Retinal pigment epithelial cell (primary cell): ENCODE measurements at places on chromosomes 16 and 17.

GRCh38 chr16:1792836-1793577 lies 498 bp downstream of the IGFALS start:
- DNase-seq: no peak

DNA sequence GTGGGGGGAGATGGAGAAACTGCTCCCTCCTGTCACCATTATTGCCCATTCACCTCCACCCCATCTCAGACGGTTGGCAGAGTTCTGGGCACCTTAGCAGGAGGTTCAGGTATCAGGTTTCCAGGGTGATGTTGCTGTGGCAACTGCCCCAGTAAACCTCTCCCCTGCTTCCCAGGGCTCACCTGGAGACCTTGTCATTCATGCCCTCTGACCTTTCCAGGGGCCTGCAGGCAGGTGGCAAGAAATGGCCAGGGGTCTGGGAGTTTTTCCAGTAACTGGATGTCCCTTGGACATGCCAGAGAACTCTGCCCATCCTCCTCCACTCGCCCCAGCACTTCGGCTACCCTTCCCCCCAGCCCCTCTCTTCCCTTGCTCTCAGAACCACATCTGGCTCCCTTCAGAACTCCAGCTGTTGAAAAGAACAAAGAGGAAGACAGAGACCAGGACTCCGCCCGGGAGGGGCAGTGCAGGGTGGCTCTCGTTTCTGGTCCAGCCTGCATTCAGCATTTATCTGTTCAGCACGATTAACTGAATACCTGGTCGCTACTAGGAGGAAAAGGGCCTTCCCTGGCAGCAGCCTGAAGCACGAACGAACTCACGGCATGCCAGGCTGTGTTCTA lies 8.5 kb downstream of the MLLT6 start:
- no peak for DNase-seq

DNA sequence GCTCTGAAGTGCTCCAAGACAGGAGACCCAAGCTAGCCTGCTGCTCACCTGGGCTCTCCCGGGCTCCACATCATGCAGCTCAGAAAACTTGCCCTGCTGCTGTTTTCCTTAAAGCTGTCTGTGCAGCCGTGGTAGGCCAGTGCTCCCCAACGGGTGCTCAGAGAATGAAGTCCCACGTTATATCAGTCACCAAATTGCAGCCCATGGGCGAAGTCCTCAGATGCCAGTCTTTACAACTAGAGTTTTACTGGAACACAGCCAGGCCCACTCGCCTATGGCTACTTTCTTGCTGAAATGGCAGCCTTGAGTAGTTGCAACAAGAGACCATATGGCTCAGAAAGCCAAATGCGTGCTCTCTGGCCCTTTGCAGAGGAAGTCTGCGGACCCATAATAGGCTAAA lies 6.3 kb downstream of the CREBBP start:
- no peak for DNase-seq

DNA sequence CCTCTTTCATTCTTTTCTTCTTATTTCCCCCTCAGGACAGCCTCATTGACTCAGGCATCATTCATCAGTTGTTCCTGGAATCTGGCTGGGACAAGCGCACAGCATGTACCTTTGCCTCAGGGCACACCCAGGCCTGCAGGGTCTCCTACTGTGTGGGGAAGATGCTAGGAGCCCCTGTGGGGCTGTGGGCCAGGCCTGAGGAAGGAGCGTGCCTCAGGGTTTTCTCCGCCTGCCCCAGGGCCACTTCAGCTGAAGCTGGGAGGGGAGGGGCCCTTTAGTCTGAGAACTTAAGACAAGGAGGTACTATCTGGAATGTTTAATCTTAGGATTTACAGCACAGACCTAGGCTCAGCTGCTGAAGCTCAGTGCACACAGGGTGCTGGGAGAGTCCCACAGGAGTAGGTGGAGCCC lies 7.9 kb downstream of the ELMO3 start:
- DNase-seq: no peak

DNA sequence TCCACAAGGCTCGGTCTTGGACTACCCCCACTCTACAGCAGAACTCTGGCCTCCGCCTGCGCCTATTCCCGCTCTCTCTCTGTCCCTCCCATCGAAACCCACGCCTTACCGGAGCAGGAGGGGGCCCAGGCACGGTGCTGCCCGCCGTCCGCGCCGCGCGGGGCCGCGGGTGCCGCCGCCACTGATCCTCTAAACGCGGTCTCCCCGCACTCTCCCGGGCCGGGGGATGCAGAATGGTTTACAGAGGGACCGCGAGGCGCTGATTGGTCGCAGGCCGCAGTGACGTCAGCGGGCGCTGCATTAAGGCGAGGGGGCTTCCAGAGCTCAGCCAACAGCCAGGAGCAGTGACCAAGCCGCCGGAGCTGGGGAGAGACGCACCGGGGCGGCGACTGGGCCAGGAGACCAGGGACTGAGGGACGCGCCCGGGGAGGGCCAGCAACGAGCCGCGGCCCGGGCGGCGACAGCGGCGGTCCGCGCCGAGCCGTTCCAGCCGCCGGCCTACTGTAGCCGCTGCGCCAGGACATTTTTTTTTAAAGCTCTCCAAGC lies 747 bp upstream of the LHX1 start:
- DNase-seq: no peak

GRCh38 chr16:84982434-84982833 lies 28.9 kb downstream of the ZDHHC7 start:
- DNase-seq: no peak

DNA sequence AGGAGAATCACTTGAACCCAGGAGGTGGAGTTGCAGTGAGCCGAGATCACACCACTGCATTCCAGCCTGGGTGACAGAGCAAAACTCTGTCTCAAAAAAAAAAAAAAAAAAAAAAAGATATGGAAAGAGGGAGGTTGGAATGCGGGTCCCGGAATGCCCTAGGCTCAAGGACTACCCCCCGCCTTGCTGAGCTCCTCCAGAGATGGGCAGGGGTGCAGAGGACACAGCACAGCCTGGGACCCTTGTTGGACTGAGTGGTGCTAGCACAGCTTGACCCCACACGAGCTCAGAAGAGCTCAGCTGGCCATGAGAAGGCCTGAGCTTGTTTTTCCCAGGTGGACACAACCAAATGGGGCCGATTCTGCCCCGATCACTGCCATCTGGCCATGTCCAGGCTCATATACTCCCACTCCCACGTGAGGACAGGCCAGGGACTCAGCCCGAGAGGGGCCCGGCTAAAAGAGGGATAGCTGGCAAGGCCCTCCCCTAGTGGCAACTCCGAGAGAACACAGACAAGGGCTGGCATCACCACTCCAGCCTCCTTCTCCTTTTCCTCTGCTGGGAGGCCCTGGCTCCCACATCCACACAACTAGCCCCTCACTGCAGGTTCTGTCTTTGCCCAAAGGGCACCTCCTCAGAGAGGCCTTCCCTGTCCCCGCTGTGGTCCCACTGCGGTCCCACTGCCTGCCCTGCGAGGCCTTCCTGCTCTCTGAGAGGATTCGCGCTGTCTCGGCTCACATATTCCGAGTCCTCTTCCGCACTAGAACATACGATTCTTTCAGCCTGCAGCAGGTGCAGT lies 11.0 kb downstream of the SGCA start:
- no peak for DNase-seq

GRCh38 chr17:57587193-57587969 lies 157.7 kb downstream of the CCDC182 start:
- DNase-seq: no peak

- DNase-seq: no peak
Measured at GRCh38 chr17:8109661-8110455, 8.5 kb downstream of the ALOXE3 start.

- no peak for DNase-seq
Measured at GRCh38 chr17:1661045-1661444, 11.4 kb upstream of the RILP start.

GRCh38 chr17:77456271-77456950 lies 315.6 kb downstream of the SEC14L1 start:
- DNase-seq: no peak
